GM23338 (cell line): ENCODE measurements at places on chromosomes 1 and 21.
A peak's percentile ranks its signal among the peaks of the same experiment; 100 is the strongest.

GRCh38 chr1:35866991-35867390 is 16.0 kb upstream of the AGO1 start:
- no peak for DNase-seq

DNA sequence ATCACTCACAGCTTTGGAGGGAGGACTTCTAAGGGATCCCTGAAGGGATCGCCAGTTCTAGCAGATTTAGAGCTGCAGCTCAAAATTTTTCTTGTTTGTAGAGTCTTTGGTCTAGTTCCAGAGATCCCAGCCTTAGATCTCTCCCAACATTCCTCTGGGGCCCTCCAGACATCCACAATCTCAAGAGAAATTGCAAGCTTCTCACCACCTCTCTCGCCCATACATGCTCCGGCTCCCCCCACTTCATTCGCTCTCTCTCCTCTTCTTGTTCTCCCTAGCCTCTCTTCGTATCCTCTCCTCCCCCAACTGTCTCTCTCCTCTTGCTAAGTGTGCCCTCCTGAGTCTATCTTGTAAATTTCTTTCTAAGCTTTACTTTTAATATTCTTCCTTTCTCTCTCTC is 15.1 kb upstream of the TUT4 start:
- peak; percentile 24 for DNase-seq

- no peak for DNase-seq
Observed at GRCh38 chr21:44989537-44989886, 49.7 kb downstream of the SLX9 start.

- no peak for DNase-seq
Observed at GRCh38 chr1:70038025-70038424, 167.4 kb downstream of the LRRC40 start.

- DNase-seq: no peak
Observed at GRCh38 chr1:5311634-5312292, 657.4 kb downstream of the AJAP1 start.

DNA sequence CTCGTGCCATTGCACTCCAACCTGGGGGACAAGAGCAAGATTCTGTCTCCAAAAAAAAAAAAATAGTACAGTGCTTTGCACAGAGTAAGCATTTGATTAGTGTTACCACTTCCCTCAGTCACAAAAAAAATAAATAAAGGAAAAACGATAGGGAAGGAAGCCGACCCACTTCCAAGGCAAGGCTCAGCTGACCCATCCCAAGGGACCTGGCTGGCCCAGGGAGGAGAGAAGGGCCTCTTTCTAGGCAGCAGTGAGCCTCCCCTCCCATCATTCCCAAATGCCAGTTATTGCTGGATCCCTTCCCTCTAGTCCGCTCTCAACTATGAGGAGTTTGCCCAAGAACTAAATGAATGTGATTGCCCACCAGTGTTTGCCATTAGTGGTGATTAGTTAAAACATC is 77.8 kb downstream of the TMEM53 start:
- DNase-seq: no peak

GRCh38 chr1:51274676-51275075 is 38.6 kb downstream of the RNF11 start:
- no peak for DNase-seq

DNA sequence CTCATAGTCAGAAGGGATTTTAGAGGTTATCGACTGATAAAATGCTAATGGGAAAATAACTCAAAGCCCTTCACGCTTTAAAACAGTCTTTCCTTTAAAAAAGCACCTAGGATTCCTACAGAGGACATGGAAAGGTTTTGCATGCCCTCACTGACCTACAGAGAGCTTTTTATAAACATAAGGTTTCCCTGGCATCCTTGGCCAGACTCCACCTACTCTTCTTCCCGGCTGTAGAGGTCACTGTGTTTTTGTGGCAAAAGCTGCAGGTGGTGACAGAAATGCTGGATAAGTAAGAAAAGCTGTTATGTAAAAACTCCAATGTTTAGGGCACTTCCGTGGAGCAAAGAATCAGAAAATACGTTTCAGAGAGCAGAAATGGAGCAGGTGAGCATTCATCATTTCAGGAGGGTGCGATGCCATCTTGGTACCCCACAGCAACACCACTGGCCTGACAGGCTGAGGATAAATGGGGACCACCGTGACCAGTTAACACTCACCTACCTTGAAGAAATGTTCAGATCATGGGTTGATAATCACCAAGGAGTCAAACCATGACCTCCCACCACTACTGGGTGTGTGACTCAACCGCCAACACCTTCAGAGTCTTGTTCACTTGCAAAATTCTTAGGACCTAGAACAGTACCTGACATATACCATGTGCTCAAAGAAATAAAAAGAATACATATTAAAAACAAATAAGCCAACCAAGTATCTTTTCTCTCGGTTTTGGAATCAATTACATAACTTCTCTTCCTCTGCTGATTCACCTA is 46.6 kb downstream of the SSBP3 start:
- DNase-seq: no peak

- no peak for DNase-seq
Observed at GRCh38 chr1:34602907-34603306, 151.9 kb upstream of the GJB5 start.

DNA sequence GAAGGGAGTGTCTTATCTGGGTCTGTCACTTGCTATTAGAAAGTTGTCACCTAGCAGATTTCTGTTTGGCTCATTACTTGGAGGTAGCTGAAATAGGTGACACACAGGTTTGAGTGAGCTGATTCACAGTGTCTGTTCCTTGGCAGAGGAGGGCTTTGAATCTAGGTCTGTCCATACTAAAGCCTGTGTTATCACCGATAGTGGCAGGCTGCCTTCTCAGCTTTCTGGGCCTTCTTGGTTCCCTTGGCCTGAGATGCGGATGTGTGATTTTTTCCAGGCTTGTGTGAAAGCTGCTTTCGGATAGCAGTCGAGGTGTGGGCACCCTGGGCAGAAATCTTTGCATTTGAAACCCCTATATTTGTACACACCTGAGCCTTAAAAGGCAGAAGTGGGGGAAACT is 73.9 kb downstream of the ACTL8 start:
- no peak for DNase-seq

DNA sequence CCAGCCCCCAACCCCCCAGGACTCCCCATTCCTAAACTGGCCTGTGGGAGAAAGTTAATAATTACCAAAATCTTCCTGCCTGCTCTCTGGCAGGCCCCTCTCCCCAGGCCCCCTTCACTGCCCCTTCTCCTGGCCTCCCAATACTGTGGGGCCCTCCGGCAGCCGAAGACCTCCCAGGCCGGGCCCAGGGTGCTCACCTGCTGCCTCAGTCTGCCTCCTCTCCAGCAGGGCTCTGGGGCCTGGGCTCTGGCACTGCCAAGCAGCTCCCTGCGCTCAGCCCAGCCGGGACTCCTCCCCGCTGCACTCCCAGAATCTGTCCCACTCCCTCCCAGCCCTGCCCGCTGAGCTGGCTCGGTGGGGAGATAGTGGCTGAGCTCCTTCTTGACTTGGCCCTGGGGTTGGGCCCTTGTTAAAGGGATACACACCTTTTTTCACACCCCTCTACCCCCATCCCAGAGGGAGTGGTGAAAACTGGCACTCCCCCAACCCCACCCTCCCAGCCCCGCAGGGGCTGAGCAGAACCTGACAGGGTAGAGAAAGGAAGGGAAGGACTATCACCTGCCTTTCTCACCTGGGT is at the start of gene S100A16:
Gene S100A16, minus strand, starts transcription at position 383 of the 577 bp plus-strand sequence. CDS start 4,986 bp downstream, outside the sequence.
- DNase-seq: peak; percentile 68

GRCh38 chr1:195981448-195982139 is 626.6 kb downstream of the KCNT2 start:
- no peak for DNase-seq

- DNase-seq: no peak
Observed at GRCh38 chr1:56150441-56151215, 428.7 kb downstream of the PLPP3 start.

DNA sequence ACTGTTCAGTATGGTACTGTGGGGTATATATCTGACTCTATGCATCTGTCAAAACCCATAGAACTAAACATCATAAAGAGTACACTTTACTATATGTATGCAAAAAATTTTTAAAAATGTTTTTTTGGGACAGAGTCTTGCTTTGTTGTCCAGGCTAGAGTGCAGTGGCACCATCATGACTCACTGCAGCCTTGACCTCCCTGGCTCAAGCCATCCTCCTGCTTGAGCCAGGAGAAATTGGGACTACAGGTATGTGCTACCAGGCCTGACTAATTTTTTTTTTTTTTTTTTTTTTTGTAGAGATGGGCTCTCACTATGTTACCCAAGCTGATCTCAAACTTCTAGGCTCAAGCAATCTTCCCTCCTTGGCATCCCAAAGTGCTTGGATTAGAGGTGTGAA is 11.5 kb downstream of the TRIT1 start:
- DNase-seq: no peak

- no peak for DNase-seq
Observed at GRCh38 chr1:186899977-186900376, 71.2 kb downstream of the PLA2G4A start.

- DNase-seq: no peak
Observed at GRCh38 chr21:46155514-46156377, at the start of gene FTCD. Gene FTCD (minus strand): TSS chr21:46155579. CDS start chr21:46155523, 56 bp downstream.

GRCh38 chr1:187018291-187018690 is 189.5 kb downstream of the PLA2G4A start:
- no peak for DNase-seq

GRCh38 chr1:201488830-201489589 is 17.9 kb downstream of the CSRP1 start:
- DNase-seq: no peak

DNA sequence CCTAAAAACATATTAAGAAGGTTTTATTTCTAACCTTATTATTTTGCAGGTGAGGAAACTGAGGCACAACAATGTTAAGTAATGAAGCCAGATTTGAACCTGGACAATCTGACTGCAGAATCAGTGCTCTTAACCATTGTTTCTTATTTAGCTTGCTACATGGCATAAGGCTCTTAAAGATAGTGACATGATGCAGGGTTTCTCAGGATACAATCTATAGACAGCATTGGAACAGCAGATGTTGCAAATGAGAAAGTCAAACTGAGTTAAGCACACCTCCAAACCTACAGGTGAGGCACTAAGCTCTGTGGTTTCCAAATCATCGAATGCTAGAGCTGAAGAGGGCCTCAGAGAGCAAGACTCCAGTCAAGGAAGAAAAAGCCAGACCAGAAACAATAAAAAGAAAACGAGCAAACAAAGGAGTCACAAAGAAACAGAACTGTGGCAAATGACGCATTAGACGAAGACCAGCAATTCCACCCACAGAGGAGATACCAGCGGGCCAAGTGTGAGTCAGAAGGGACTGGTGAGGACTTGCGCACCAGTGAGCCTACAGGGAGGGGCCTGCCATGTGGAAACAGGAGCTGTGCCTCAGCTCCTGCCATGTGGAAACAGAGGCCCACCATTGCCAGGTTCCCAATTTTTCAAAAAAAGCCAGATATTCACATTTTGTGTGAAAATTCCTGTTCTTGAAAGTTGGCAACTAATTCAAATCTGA is 14.4 kb downstream of the CD58 start:
- DNase-seq: no peak
